ENCODE measurements at places on chromosomes 11 and 22.
A peak's percentile ranks its signal among the peaks of the same experiment; 100 is the strongest.

DNA sequence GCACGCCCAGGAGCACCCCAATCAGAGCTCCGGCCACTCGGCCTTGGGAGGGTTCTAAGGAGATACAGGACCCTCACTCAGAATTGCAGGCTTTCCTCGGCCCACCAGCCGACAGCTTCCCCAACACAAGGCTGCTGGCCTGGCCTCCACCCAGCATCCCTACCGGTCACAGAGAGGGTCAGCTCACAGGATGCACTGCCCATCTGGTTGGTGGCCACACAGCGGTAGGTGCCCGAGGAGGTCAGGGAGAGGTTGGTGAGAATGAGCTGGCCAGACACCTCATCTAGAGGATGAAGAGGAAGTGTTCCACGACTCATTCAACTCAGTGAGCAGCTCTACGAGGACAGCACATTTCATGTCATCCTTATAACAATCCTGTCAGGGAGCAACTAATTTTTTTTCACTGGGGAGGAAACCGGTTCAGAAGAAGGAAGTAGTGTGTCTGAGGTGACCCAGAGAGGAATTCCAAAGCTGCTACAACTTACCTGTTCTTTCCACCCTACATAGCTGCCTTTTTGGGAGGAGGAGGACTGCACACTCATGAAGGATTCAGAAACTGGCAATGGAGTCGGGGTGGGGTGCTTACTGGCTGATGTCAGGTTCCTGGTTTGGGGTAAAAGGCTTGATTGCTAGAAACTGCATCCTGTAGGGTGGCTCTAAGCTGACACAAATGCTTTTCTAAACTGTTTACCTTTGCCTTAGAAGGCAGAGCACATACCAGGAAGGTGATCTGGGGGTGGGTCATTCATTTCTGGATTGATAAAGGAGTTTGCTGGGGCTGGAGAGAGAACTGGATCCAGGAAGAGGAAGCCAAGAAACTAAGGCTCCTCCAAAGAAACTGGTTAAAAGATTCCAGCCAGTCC lies 3.3 kb downstream of the VSIG2 start:
- DNase-seq: no peak

GRCh38 chr11:33697997-33698396 lies 2.6 kb downstream of the C11orf91 start:
- no peak for DNase-seq

GRCh38 chr22:27752771-27753170 lies 48.8 kb downstream of the MN1 start:
- no peak for DNase-seq

DNA sequence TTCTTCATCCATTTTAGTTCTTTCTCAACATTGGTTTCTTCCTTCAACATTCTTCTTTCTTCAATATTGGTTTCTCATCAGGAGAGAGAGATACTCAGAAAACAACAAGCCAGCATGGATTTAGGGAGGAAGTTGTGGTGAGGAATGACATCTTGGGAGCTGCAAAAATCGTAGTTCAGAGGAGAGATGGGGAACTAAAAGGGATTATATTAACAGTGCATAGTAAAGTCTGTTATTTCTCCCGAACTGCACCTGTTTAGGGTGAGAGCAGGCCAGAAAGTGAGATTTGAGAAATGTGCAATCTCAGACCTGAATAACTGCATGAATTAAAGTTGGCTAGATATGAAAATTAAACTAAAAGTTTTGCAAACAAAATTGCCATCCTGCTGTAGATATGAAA lies 94.5 kb downstream of the CASP12 start:
- no peak for DNase-seq

- DNase-seq: no peak
Measured at GRCh38 chr11:62665599-62666258, 617 bp downstream of the CSKMT start.

DNA sequence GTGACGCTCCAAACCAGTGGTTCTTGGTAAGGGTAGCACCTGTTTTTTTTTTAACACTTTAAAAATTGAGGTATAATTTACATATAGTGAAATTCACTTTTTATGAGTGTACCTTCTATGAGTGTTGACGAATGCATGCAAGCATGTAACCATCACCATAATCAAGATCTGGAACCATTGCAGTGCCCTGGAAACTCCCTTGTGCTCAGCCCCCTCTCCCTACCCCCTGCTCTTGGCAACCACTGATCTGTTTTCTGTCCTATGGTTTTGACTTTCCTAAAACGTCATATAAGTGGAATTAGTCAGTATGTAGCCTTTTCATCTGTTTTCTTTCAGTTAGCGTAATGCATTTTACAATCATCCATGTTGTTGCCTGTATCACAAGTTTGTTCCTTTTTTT lies 212.2 kb downstream of the GRIK4 start:
- no peak for DNase-seq

DNA sequence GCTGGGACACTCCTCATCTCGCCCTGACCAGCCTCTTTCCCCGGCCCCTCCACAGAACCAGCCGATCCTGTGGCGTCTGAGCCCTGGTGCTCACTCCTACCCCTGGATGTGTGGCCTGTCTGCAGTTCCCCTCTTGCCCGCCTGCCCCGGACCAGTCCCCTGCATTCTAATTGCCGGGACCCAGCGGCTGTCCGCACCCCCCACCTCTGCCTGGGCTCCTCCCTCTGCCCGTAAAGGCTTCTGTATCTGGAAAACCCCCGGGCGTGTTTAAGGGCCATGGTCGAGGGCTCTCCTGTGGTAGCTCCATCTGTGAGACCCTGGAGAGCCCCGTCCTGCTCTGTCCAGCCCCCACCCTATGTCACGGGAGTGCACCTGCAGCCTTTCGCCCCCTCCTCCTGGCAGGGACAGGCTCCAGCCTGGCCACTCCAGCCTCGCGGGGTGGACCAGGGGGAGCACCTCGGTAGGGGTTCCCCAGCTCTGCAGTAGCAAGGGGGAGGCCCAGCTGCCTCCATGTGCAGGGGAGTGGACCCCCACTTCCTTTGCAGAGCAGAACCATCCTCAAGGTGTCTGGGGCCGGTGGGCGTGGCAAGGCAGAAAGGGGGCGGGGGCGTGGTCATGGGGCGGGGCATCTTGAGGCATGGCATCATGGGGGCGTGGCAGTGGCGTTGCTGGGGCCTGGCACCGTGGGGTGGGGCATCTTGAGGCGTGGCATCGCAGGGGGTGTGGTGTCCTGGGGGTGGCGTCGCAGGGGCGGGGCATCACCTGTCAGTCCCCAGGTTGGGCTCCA lies 430.4 kb downstream of the TBC1D22A start:
- DNase-seq: no peak

DNA sequence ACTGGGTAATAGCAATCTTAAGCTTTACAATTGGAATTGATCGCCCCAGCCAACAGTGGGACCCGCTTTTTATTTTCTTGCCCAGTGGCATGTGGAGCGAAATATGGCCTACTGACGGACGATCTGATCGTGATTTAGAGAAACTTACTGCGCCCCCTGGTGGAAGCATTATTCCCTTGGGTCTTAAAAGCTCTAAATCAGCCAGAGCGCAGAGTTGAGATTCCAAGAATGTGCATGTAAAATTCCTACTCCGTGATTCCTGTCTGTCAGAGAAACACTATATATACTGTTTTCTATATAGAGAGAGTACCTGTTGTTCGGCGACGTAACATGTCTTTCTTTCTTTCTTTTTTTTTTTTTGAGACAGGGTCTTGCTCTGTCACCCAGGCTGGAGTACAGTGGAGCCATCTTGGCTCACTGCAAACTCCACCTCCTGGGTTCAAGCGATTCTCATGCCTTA lies 3.7 kb upstream of the DPF2 start:
- DNase-seq: peak; percentile 73

- no peak for DNase-seq
Measured at GRCh38 chr11:68497761-68498160, 37.2 kb downstream of the PPP6R3 start.

GRCh38 chr11:74647404-74647803 lies 55.0 kb downstream of the POLD3 start:
- no peak for DNase-seq

DNA sequence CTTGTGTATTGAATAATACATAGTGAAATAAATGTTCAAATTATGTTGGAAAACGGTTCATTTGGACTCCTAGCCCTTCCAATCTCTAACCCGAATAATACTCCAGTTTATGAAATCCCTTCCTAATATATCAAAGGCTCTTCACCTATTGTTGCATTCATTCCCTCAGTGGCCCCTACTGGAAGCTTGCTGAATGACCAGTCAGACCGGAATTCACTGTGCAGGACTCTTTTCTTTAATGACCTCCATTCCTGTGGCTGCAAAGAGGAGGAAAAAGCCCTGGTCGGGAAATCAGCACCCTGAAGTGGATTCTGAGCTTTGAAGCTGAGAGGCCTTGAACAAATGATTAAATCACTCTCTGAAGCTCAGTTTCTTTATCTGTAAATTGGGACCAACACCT lies 19.1 kb upstream of the RCN1 start:
- no peak for DNase-seq

- no peak for DNase-seq
Measured at GRCh38 chr11:16013649-16014275, 342.6 kb downstream of the SOX6 start.

- no peak for DNase-seq
Measured at GRCh38 chr11:118921121-118921928, 4.4 kb downstream of the BCL9L start.
